ENCODE measurements at places on chromosomes 6 and 20.

DNA sequence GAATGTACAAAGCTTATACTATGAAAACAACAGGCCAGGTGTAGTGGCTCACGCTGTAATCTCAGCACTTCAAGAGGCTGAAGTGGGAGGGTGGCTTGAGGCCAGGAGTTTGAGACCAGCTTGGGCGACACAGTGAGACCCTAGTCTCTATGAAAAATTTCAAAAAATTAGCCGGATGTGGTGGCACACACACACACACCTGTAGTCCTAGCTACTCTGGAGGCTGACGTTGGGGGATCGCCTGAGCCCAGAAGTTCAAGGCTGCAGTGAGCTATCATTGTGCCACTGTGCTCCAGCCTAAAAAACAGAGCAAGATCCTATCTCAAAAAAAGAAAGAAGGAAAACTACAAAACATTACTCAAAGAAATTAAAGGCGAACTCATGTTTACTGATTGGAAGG lies 7.3 kb upstream of the ASF1A start:
- no peak for DNase-seq

- DNase-seq: no peak
Observed at GRCh38 chr6:2387445-2387844, 142.0 kb upstream of the GMDS start.

GRCh38 chr6:168852376-168852884 lies 401.2 kb downstream of the THBS2 start:
- no peak for DNase-seq

- DNase-seq: no peak
Observed at GRCh38 chr6:111624401-111625098, 18.9 kb upstream of the TRAF3IP2 start.

DNA sequence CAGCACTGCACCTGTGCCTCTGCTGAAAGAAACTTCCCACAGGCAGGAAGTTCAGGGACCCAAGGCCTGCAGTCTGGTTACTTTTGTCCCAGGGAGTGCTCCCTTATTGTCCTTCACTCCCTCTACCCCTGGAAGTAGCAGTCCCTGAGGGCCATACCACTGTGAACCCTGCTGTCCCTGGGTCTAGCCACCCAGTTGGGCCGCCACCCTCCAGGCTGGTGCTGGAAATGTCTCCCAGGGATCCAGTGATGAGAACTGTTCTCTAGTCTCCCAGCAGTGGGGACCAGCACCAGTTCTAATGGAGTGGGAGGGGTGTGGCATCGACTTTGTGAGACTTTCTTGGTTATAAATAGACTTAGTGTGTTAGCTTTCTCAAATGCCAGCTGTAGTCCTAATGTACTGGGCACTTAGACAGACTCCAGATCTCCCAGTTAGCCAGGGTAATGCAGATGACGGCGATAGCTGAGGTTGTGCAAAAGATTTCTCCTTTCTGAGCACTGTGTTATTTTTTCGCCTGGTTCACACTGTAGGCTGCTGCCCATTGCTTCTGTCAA lies 462.5 kb downstream of the CDH26 start:
- DNase-seq: no peak

- DNase-seq: no peak
Observed at GRCh38 chr6:2819978-2820377, 21.7 kb downstream of the SERPINB1 start.

DNA sequence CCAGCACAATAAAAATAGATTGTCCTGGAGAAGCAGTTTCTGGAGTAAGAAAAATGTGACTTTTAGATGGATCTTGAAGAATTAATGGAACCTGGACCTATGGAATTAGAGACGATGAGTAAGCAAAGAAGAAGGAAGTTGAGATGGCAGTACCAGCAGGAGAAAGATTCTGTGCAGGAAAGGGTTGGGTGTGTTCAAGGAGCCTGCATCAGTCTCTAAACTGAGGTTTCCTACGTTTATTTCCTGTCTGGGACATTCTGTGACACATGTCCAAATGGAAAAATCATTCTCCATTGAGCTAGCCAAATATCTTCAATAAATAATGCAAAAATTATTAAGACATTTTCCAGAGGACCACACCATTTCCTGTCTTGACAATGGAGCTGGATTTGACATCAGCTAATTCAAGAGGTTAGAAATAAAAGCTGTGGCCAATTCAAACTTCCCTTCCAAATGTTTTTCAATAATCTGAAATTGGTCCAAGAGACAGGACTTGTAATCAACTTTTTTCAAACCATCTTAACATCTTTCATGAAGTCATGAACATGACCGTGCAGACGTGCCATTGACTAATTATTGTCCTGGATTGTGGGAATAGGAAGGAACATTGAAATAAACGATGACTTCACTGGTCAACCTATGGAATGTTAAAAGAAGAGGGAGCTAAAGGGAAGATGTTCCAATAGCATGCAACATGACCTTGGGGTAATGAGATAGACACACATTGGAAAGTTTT lies 198.3 kb downstream of the ZNF217 start:
- DNase-seq: no peak

DNA sequence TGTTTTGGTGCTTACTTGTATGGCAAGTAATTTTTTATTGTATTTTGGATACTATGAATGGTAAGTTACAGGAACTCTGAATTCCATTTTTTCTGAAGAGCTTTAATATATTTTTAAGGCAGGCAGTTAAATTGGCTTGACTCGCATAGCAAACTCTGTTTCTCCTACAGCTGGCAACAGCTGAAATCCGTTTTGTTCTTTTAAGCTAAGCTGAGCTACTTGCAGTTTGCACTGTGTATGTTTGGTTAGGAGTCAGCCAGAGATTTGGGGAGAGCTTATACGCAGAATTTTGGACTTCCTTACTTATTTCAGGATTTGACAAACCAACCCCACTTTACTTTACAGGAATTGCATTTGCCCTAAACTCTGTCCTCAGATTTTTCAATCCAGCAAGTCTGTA lies 179.1 kb downstream of the COL19A1 start:
- no peak for DNase-seq

DNA sequence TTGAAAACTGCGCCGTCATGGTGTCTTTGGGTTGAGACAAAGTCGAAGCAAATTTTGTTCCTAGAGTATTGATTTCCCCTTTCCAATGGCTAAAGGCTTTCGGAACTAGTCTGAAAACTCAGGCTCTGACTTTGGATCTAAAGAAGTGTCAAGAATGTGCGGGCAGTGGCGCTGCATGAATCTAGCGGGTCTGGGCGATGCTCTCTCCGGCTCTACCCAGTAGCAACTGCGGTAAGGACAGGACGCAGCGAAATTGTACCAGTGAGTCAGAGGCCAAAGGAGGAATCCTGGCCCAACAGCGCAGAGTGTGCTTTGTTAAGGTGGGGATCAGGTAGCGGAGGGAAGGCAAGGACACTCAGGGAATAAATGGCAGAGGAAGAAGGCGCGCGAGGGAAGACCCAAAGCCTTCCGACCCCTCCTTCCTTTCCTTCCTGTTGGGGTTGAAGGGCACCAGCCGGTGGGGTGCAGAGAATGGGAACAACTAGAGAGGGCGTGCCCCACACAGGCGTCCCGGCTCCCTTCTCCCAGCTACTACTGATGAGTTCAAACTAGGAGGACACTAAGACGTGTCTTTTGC lies 32.1 kb downstream of the HLA-F start:
- no peak for DNase-seq

DNA sequence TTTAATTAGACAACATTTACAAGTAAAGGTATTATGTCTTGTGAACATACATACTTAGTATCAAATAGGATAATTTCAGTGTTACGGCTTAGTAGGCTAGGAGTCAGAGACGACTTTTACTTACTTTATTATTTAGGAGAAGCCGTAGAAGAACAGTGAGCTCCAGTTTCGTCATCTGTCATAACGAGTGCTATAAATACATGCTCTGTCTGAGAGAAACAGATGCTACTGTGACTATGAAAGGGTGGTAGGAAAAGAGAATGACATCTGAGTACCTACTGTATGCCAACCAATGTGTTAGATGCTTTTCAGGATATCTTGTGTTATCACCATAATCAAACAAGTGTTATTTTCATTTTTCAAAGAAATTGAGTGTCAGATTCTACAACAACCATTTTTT lies 119.0 kb downstream of the EYA4 start:
- peak; percentile 13 for DNase-seq

- DNase-seq: no peak
Observed at GRCh38 chr6:39518221-39518620, 195.7 kb upstream of the KCNK16 start.

GRCh38 chr20:51667491-51667890 lies 100.7 kb downstream of the ATP9A start:
- DNase-seq: no peak

- DNase-seq: no peak
Observed at GRCh38 chr20:57828696-57829095, 118.9 kb upstream of the PMEPA1 start.

DNA sequence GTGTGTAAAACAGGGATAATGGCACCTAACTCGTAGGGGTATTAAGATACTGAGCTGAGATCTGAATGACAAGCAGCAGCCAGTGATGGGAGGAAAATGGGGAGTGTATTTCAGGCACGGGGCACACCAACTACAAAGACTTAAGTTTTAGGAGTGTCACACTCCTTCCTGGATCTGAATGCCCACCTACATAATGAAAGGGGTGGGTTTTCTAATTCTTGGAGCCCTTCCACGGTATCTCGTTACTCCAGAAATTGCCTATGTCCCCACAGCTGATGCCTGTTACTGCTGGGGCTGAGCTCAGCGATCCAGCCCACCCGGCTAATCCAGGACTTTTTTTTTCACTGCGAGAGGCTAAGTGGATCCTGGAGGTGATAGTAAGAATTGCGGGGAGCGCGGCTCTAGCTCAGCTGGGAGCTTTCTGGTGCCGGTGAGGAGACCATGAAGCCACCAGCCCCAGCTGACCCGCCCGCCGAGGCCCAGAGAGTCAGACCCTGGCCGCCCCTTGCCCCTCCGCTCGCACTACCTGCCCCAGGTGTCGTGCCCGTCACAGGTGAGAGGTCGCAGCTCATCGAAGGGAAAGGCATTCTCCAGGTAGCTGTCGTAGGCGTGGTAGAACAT lies 727 bp downstream of the EDEM2 start:
- peak; percentile 8 for DNase-seq

- no peak for DNase-seq
Observed at GRCh38 chr20:20487811-20488210, 119.9 kb downstream of the INSM1 start.

- DNase-seq: no peak
Observed at GRCh38 chr6:47743744-47744143, 38.1 kb upstream of the OPN5 start.

GRCh38 chr6:8110725-8111124 lies 8.4 kb upstream of the EEF1E1 start:
- no peak for DNase-seq

DNA sequence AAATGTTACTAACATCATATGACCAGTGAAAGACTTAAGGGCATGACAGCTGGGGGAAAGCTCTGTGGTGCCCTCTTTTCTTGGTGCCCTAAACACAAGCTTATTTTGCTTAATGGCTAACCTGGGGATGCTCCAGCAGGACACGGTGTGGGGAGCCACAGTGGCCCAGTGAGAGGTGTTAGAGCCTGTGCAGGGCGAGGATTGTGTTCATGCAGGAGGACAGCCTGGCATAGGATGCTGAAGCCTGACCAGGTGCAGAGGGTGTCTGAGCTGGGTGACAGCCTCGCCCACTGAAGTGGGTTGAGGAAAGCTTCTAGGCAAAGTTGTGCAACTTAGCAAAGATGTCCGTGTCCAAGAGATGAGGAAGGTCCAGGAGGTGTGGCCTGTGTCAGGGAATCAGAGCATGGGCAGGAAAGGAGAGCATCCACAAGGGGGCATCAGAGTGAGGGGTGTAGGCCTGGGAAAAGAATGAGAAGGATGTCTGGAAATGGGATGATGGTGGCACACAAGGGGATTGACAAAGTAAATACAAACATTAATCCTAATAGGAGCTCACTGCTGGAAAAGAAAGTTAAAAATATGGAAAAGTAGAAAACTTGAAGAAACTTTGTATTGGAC lies 33.9 kb downstream of the SLC17A4 start:
- no peak for DNase-seq

- DNase-seq: no peak
Observed at GRCh38 chr6:82608781-82609180, 245.2 kb downstream of the TPBG start.

DNA sequence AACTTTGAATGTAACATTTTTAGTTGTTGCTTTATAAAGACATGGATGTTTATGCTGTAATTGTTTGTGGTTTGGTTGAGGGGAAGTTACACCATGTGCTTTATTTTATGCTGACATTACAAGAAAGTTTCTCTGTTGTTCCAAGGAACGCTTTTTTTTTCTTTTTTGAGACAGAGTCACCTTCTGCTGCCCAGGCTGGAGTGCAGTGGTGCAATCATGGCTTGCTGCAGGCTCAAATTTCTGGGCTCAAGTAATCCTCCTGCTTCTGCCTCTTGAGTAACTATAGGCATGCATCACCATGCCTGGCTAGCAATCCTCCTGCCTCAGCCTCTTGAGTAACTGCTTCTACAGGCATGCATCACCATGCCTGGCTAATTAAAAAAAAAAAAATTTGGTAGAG lies 21.0 kb upstream of the IFNGR1 start:
- peak; percentile 31 for DNase-seq

- no peak for DNase-seq
Observed at GRCh38 chr6:8657522-8657921, 222.2 kb upstream of the SLC35B3 start.

- DNase-seq: no peak
Observed at GRCh38 chr20:21529863-21530262, 16.0 kb upstream of the NKX2-2 start.

DNA sequence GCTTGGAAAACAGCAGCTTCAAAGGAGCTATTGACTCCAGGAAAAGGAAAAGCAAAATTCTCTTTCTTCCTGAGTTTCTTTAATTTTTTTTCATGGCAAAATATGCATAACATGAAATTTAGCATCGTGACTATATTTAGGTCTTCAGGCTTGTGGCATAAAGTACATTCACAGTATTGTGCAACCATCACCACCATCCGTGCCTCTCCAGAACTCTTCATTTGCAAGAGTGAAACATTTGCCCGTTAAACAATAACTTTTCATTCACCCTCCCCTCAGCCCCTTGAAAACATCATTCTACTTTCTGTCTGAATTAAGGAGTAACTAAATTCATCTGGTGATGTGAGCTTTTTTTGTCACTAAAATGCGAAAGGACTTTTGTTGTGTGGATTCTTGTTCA lies 251.7 kb downstream of the PHACTR1 start:
- no peak for DNase-seq

GRCh38 chr6:110232450-110232849 lies 52.2 kb downstream of the CDC40 start:
- DNase-seq: no peak

DNA sequence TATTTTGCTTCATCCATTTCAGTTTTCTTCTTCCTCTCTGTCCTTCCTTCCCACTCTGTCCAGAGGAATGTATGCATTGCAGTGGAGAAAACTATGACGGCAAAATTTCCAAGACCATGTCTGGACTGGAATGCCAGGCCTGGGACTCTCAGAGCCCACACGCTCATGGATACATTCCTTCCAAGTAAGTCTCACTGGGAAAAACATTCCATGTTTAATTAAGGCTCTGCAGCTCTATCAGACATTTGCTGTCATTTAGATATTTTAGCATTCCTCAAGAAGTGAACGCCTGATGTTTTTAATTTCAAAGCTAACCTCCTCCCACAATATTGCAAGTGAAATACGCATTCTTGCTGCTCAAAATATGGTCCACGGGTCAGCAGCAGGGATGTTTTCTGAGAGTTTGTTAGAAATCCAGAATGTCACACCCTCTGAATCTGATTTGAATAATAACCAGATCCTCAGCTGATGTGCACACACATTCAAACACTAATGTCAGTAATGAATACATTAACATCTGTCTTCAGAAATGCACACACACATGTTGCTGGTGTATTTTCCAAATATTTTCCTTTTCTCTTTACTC lies 12.8 kb downstream of the PLG start:
- DNase-seq: no peak

Data from putamen (tissue), 1 donor.